ENCODE measurements at places on chromosomes 7 and 10.

GRCh38 chr7:65216469-65216868 is 157.2 kb upstream of the ZNF92 start:
- DNase-seq, result no peak

- DNase-seq, result no peak
Observed at GRCh38 chr10:86285136-86285790, 81.3 kb downstream of the GRID1 start.

- no peak for DNase-seq
Observed at GRCh38 chr7:91191771-91192170, 72.5 kb upstream of the FZD1 start.

DNA sequence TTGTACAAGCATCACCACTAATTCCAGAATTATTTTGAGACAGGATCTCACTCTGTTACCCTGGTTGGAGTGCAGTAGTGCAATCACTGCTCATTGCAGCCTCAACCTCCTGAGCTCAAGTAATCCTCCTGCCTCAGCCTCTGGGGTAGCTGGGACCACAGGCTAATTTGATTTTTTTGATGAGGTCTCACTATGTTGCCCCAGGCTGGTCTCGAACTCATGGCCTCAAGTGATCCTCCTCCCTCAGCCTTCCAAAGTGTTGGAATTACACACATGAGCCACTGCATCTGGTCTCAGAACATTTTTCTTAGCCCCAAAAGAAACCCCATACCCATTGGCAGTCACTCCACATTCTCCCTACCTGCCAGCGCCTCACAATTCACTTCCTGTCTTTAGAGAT is 3.5 kb upstream of the WBP1L start:
- DNase-seq, result no peak

- no peak for DNase-seq
Observed at GRCh38 chr10:76397181-76398042, 966.0 kb downstream of the LRMDA start.

- no peak for DNase-seq
Observed at GRCh38 chr7:110386006-110386405, 704.9 kb upstream of the LRRN3 start.

- no peak for DNase-seq
Observed at GRCh38 chr7:157560710-157561522, 224.1 kb downstream of the DNAJB6 start.

DNA sequence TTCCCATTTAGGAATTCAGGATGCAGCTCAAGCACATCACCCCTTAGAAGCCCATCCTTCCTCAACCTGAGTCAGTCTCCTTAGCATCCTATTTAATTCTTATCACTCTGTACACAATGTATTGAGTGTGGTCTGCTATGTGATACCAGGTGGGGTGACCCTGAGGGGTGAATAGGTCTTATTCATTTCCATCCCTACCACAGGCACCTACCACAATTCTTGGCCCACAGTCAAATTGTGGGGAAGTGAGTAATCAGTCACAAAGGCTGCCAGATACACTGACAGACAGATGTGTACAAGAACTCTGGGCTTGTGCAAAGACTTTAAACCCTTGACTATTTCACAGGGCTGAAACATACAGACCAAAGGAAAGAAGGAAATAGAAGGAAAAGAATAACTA is 560.5 kb downstream of the PARD3 start:
- DNase-seq, result no peak

- DNase-seq, result no peak
Observed at GRCh38 chr7:40747856-40748255, 613.1 kb downstream of the SUGCT start.

GRCh38 chr10:59959504-59960018 is 53.2 kb upstream of the CCDC6 start:
- no peak for DNase-seq

- DNase-seq, result no peak
Observed at GRCh38 chr10:108582387-108582786, 1340.9 kb downstream of the XPNPEP1 start.

- no peak for DNase-seq
Observed at GRCh38 chr7:148486937-148487336, 103.6 kb upstream of the C7orf33 start.

Measured in NCI-H446 treated with DMSO at 0.1 percent for 48 hours (cell line).